ENCODE measurements at places on chromosomes 7 and 10. TPM values are rescaled to one million over a fixed set of nuclear protein-coding genes. Genes with fewer than 3 reads are reported as not detected.
A peak's percentile ranks its signal among the peaks of the same experiment; 100 is the strongest.

DNA sequence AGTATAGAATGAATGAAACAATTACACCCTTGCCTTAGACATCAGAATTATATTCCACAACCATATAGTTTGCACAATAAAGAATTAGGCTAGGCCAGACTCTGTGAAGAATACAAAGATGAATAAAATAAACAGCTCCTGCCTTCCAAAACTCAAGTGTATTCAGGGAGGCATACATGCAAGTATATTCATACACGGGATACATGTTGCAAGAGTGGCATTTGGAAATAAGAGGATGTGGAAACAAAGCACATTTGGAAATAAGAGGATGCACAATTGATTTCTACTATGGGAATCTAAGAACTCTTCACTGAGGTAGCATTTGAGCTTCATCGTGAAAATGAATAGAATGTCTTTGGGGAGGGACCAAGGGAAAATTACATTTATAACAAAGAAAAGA lies 27.0 kb upstream of the TMEM26 start:
- DNase-seq = no peak

- no peak for DNase-seq
These were observed 11.3 kb downstream of the INPP5F start for GRCh38 chr10:119737039-119737663.

- no peak for DNase-seq
These were observed 91.1 kb downstream of the OR13A1 start for GRCh38 chr10:45224219-45224841.

DNA sequence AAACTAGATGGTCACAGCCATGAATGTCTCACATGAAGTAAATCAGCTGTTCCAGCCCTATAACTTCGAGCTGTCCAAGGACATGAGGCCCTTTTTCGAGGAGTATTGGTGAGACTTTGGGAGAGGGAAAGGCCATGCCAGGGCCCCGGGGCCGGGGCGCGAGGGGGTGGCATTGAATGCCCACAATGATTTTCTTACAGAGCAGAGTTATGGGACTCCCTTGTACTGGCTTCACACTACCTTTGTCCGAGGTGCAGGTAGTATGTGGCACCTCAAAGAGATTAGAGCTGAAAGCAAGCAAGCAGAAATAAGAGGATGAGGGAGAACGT lies 407 bp downstream of the ELOVL3 start:
- DNase-seq = no peak

DNA sequence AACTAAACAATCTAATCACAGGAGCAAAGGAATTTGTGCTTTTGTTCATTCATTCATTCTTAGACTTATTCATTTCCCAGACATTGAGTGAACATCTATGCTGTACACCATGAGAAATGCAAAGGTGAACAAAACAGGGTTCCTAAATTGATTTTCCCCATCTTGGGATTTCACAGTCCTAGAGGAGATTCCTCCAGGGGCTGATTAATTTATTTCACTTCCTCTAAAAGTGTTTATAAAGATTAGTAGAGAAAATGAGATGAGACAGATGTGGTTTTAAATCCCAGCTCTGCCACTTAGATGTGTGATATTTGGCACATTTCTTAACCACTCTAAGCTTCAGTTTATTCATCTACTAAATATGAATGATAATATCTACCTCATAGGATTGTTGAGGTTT lies 8.9 kb downstream of the CCDC71L start:
- DNase-seq = no peak

GRCh38 chr10:69397972-69398371 lies 18.7 kb downstream of the TACR2 start:
- peak; percentile 66 for DNase-seq

DNA sequence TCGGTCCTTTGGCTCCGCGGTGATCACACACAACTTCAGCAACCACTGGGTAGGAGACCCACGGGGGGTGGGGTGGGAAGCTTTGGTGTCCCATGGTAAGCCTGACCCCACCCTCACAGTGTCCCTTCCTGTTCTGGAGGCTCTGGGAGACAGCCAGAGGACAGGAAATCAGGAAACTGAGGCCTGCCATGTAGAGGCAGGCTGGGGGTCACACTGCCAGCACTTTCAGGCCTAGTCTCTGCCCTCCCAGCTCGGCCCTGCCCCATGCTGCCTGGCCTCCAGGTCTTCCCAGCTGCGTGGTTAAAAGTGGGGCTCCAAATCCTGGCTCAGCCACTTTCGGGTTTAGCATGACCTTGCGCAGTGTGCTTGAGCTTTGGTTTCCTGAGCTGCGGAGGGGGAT lies 10.9 kb downstream of the AQP1 start:
- no peak for DNase-seq

DNA sequence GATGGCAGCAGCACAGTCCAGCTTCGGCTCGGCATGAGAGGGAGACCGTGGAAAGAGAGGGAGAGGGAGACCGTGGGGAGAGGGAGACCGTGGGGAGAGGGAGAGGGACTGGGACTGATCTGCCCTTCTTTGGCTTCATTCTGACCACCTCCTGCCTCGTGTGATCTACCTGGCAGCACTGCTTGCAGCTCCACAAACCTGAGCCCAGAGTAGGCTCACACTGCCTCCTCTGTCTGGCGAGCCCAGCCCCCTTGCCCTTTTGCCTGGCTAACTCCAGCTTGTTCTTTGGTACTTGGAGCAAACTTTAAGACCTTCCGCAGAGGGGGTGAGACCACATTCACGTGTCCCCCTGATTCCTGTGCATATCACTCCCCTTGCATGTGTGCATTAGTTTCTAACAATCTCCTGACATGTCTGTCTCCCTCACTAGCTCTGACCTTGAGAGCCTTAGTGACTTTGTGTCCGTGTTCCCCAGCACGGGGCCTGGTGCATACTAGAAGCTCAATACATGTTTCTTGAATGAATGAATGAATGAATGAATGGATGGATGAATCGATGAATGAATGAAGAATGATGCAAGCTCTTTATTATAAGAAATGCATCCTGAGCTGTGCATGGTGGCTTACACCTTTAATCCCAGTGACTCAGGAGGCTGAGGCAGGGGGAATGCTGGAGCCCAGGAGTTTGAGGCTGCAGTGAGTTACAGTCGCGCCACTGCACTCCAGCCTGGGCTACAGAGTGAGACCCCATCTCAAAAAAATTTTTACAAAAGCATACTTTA lies 31.2 kb downstream of the UBTD1 start:
- DNase-seq = no peak

DNA sequence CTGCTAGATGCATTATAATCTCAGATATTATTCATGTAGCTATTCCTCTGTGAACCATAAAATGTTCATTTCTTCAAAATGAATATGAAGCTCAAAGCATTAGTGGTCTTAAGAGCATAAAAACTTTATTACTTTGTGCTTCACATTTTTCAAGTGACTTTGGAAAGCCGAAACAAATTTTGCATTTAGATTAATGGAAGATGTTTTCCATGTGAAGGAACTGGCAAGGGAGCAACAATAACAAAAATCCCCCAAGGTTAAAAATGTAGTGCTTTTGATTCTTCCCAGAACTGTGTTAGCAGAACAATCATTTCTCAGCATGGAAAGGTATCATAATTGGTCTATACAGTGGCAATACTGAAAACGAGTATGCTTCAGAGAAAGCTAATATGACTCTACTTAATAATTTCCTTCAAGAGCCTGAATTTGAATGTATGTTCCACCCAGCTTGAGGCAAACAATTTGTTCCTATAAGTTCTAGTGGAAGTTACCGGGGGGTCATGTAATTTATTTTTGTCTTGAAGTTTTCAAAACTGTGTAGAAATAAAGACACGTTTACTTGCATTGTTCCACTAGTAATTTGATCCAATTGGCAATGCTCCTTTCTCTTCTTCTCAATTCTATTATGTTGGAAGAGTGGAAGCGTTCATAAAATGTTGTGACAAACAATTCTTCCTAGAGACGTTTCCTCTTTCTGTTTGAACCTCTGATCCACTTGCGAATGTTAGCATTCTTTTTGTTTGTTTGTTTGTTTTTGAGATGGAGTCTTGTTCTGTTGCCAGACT lies 665.4 kb downstream of the AUTS2 start:
- DNase-seq = no peak

- peak; percentile 67 for DNase-seq
These were observed at the start of gene OPN4 for GRCh38 chr10:86654411-86655172. OPN4 (plus strand) TSS chr10:86654547; CDS start chr10:86654784, 237 bp downstream.

GRCh38 chr10:3473271-3473670 lies 300.7 kb upstream of the PITRM1 start:
- DNase-seq = no peak

- no peak for DNase-seq
These were observed 69.1 kb upstream of the WAC start for GRCh38 chr10:28463676-28464395.

DNA sequence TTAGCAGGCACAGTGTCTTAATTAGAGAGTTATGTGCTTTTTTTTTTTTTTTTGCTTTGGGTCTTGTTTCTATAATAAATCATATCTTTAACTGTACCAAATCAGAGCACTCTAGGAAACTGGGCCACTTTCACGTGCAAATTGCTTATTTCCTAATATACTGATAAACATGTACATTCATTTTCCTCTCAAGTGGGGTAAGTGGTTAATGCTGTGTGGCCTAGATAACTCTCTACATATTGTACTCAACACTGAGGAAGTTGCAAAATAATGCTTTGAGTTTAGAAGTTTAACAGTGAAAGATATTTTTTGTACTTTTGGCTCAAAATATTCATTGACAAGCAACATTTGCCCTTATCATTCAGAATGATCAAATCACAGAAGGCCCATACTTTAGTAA lies 115.9 kb upstream of the IFRD1 start:
- DNase-seq = no peak

DNA sequence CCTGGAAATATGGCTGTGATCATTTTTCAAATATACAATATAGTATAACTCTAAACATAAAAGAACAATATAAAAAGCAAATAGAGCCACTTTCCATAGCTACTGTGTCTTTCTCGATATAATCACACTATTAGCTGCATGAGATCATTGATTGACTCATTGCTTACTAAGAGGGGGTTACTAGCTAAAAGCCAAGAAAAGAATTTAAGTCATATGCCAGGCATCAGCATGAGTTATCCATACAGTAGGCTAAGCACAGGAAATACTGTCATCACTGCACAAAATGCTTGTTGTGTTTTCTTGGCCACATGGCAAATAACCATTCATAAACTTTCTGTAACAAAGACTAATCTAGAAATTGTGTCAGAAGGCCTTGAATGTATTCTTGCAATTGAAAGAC lies 18.8 kb upstream of the ABCB5 start:
- peak; percentile 88 for DNase-seq

DNA sequence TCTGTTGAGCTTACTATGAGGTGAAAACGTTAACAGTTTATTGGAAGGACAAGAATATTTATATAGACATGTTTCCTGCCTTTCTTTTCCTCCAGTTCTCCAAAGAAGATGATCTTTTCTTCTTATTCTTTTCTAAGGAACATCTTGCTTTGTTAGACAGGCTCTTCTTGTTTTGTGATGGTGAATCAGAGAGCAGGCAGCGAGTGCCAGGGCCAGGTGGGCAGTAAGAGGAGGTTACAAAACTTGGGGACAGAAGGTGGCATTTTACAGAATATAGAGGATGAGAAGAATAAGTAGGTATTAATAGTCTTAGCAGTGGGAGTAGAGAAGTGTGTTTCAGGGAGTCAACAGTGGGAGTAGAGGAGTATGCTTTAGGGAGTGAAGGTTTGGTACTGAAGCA lies 223.6 kb downstream of the ARL4A start:
- DNase-seq = no peak

DNA sequence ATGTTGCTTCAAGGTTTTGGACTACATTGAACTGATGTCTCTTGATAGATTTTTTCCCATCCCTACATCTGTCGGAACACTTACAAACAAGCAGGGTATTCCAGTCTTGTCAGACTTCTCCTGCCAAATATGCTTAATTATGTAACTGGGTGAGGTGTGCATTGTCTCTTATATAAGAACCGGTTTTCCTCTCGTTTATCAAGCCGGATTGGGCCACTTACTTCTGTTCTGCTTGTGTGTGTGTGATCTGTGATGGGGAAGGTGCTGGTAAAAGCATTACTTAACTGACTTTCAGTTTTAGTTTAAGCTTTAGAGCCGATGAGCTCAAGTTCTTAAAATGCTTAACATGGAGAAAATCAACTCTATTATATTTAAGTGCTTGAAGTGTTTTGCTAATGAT lies 57.9 kb downstream of the OTUD1 start:
- no peak for DNase-seq

DNA sequence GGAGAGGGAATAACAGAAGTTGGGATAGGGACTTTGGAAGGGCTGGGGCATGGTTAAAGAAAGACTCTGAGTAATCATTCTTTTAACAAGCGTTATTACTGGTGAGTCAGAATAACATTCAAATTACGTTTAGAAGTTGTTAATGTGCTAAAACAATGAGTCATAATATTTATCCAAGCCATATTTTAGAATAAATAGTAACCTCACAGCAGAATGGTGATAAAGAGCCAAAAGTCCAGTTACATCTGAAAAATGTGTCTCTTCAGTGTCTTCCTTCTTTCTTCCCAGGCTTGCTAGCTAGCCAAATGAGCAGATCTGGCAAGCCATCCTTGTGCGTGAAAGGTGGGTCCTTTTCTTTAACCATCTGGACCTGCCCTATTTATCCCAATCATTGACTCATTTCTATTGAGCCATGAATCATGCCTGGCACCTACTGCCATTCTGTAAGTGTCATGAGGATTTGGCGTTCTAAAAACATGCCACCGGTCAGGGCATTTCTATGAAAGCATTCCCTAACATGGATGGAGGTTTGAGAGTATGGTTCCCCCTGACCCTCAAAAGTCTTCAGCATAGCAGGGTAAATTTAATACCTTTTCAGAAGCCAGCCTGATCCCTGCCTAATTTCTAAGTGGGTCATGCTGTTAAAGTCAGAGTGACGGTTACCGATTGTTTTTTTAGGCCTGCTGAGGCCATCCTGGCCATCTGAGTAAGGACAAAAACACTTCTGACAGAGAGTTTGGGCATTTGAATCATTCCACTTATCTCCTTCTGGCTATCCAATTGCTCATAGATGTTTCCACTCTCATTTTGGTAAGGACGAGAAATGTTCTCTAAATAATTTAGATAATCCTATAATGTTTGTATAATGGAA lies 26.9 kb downstream of the MYPN start:
- peak; percentile 92 for DNase-seq

DNA sequence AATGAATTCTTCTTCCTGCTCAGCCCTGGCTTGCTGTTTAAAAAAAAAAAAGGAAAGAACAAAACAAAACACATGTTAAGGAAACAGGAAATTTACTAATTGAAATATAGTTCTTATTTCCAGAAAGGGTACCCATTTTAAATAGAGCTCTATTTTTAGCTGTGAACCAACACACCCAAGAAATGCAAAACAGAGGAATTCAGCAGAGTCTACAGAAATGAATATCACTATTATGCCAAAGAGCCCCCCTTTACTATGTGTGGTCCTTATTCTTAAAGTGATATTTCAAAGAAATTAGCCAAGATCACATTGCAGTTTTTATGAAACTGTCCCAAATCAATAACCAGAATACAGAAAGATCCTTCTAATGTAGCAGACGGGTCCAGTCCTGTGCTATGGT lies 53.7 kb downstream of the CCDC6 start:
- DNase-seq = no peak

The DRGX gene
- total RNA-seq = not detected

The PRPS1L1 gene
- total RNA-seq = not detected

The SUN3 gene
- total RNA-seq = not detected

The EPDR1 gene
- not detected for total RNA-seq

The FGL2 gene
- total RNA-seq = 1.3 TPM

The CHAT gene
- not detected for total RNA-seq

The BTBD16 gene
- total RNA-seq = not detected

The NUPR2 gene
- not detected for total RNA-seq
